ENCODE measurements at places on chromosomes 4 and X.

- no peak for DNase-seq
These were observed 5.4 kb downstream of the TSPAN5 start for GRCh38 chr4:98652996-98653395.

- DNase-seq = no peak
These were observed 29.4 kb downstream of the DTHD1 start for GRCh38 chr4:36310793-36311192.

GRCh38 chrX:39613997-39614679 lies 483.6 kb downstream of the BCOR start:
- no peak for DNase-seq

GRCh38 chr4:37733240-37733867 lies 47.2 kb upstream of the RELL1 start:
- no peak for DNase-seq

DNA sequence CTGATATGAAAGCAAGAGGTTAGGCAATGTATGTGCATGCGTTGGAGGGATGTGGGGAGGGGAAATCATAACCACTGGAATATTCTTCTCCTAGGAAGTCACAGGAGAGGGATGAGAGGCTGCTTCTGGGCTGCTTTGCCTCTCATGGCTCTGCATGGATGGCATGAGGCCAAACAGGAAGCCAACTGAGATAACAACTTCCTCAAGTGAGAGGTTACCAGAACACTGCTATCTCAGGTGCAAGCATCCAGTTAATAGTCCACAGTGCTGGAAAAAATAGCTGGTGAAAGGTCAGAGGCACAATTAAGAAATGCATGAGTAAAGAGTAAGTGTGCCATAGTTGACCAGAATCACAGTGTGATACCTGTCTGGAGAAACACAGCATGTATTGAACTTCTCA lies 113.3 kb downstream of the ELOVL6 start:
- no peak for DNase-seq

DNA sequence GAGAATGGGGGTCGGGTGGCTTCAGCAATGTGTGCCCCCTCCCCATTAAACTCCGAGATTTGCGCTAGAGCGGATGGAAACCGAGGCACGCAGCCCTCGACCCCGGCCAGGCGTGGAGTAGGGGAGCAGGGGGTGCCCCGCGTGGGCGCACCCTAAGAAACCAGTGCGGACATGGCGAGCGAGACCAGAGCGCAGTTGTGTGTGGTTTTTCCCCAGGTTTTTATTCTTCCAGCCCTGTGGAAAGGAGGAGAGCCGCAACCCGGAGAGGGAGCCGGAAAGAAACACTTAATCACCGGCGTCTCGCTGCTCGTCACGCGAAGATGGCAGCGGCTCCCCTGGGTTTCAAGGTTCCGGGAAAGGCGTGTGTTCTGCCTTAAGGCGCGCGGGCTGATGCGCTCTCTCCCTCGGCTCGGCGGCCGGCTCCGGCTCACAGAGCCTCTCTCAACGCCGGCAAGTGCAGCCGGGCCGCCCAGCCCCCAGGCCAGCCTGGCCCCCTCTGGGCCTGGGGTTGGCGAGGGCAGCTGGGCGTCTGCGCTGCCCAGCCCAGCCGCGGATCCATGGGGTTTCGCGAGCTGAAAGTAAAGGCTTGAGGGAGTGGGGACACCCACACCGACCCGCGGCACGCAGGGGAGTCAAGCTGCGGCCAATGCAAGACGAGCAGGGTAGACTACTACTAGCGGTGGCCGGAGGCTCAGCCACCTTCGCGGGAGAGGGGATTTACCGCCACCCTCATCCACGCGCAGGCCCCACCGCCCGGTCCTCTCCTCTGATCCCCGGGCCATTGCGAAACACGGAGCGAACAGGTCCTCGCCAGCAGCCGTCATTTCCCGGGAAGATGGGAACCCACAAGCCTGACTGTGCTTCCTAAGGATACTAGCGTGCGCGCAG lies 74.0 kb upstream of the BCOR start:
- DNase-seq = no peak

DNA sequence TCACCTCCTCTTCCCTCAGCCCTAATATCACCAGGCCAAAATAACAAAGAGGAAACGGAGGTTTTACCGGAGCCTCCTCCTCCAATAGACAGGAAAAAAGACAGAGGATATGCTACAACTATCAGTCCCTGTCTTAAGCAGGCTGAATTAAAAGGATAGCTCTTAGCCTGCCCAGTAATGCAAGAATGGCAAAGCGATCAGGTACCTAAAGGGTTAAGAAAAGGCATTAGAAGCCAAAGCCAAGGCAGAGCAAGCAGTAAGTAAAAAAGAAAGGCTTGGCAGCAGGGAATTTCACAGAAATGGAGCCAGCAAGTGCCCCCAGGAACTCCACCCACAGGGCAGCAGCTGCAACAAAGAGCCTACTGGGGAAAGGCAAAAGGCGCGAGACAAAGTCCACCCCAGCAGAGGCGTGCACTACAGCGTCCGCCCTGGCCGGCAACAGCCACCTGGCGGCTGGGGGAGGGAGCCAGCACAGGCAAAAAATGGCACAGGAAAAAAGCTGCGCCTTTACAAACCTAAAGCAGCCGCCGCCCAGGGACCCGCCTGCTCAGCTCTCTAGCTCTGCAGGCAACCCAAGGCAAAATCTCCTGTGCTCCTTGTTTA lies 220.6 kb upstream of the ZC4H2 start:
- DNase-seq = no peak

GRCh38 chrX:110041980-110042379 lies 39.1 kb downstream of the TMEM164 start:
- no peak for DNase-seq

- DNase-seq = no peak
These were observed 85.8 kb upstream of the PUDP start for GRCh38 chrX:7233580-7234406.

- DNase-seq = peak; percentile 91
These were observed at the start of gene SETD7 for GRCh38 chr4:139556071-139556723. Gene SETD7 (minus strand): TSS chr4:139556219. CDS start chr4:139556137, 82 bp downstream.

GRCh38 chr4:97548943-97549583 lies 594.2 kb downstream of the STPG2 start:
- DNase-seq = no peak

- DNase-seq = no peak
These were observed 2.3 kb downstream of the AMMECR1 start for GRCh38 chrX:110315551-110315950.

DNA sequence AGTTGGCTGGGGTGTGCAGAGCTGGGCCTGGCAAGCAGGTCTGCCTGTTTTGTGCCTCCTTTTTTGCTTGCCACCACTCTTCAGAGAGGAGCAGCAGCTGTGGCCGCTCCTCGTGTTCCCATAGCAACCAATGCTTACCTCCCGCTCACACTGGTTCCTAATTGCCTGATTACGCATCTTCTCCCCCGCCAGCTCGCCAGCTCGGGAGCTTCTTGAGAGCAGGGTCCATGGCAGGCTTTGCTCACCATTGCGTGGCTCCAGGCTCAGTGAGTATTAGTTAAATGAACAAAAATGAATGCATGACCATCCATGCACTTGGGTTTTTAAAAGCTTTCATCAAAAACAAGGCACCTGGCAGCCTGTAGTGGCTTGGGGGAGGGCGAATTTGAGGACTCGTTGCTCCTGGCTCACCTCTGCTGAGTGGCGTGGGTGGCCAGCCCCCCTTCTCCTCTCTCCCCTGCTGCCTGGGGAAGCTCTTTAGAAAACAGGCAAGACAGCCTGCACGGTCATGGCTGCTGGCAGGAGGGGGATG lies 14.2 kb upstream of the PJA1 start:
- DNase-seq = no peak

DNA sequence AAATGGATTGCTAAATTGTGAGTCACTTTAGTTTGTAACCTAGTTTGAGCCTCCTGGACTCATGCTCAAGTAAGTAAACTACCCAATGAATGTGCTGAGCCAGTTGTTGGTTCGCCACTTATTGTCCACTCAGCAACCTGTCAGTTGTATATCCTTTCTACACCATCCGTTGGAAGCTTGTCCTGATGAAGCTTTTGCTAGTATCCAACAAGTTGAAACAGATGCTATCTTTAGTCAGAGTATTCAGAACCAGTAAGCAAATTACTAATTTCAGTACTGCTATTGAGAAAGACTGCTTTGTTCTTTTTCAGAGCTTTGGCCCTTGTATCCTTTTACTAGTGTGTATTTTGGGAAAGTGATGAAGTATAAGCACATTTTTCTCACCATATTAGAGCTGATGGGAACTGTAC lies 4.3 kb upstream of the NAA15 start:
- no peak for DNase-seq

DNA sequence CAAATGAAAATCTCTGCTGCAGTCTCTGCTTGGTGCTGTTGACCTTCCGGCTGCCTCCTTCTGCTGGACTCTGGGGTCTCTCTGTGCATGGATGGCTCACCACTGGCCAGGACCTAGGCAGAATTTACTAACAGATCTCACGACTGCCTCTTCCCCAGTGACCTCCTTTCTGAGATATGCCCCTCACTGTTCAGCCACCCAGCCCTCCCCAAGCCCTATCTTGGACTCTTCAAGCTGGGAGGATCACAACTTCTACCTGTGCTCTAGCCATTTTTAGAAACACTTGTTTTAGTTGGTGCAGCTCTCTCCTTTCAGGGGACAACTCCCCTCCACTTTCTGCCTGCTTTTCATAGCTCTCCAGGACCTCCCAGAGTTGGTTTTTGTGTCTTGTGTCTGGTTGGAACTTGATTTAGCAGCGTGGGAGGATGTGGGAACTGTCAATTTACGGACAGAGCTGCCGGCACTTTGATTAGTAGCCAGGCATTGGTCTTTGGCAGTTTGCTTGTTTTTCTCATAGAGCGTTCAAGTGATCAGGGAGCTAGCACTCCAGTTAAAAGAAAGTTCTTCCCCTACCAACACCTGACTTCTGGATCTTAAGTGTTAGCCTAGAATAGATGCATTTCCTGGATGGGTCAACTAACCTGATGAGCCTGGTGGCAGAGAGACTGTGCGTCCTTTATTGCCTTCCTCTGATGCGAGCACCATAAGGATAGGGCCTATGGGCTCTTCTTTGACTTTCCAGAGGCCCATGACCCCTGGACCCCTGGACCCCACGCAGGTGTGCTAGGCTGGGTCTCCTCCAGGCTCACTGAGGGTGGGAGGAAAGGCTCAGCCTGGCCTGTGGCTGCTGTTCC lies 6.5 kb downstream of the RGS12 start:
- DNase-seq = peak; percentile 47

GRCh38 chrX:154717824-154718223 lies 33.1 kb downstream of the GAB3 start:
- DNase-seq = no peak

- no peak for DNase-seq
These were observed 64.2 kb downstream of the DCUN1D4 start for GRCh38 chr4:51907006-51907669.

DNA sequence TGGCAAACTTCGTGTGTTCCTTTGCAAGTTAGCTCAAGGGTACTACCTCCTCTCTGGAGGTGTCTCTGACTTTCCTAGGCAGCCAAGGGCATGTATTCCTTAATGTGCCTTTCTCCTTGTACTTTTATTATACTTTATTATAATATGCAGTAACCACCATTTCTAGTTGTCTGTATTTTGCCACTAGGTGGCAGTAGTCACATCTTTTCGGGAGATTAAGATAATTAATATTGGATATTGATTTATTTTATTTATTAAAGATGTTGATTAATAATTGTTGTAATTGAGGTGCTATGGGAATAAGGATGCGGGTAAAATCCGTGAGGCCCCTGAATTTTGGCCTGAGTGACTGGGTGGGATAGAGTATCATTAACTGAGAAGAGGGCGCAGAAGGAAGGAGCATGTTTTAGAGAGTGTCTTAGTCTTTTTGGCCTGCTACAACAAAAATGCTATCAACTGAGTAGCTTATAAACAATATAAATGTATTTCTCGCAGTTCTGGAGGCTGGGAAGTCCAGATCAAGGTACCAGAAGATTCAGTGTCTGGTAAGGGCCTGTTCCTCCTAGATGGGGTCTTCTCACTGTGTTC lies 153.3 kb downstream of the TMEM164 start:
- no peak for DNase-seq

DNA sequence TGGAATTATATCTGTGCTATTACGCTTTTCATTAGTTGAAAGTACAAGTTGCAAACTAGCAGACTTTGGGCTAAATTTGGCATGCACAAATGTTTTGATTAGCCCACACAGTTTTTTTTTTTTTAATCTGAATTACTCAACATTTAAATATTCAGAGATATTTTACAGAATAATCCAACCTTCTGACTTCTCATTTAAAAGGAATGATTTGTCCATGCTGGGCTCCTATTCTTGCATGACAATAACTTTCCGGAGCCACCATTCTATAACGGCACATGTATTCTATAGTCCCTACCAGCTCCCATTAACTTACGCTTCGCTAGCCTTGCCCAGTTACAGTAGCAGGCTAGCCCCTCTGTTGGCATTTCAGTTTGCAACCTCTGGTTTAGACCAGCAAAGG lies 219.3 kb upstream of the FTHL17 start:
- DNase-seq = no peak

DNA sequence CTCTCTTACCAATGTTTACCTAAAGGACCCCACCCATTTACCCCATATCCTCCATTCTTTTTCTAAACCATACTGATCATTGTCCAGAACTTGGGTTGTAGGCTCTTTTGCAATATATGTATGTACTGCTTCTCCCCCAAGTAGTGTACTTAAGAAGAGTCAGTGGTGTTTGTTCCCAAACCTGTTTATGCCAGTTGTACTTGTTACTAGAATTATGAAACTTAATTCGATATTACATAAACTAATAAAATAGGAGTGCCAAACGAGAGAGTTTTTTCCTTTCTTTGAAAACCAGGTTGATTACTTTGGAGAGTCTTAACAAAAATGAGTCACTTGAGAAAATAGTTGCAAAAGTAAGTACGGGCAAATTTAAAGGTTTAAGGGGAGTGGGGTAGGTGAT lies 96.3 kb downstream of the GEMIN8 start:
- DNase-seq = no peak

- no peak for DNase-seq
These were observed 27.5 kb upstream of the REPS2 start for GRCh38 chrX:16918979-16919378.

DNA sequence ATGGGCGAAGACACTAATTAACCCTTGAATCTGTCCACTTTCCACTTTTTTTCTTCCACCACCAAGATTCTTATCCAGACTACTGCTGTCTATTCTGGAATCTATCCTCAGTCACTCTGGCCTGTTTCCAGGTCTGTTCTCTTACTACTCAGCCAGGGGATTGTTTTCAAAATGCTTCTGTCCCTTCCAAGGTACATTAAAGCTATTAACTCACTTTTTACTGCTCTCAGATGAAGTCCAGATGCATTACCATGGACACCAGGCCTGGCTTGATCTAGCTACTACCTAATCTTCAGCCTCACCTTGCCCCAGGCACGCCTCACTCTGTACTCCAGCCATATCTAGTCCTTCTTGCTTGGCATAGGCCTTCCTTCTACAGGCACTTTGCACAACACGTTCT lies 66.4 kb downstream of the GALNT7 start:
- DNase-seq = no peak

- no peak for DNase-seq
These were observed 110.3 kb downstream of the UBE2NL start for GRCh38 chrX:143994206-143994605.

- DNase-seq = no peak
These were observed 6.4 kb upstream of the SLAIN2 start for GRCh38 chr4:48334900-48335384.

DNA sequence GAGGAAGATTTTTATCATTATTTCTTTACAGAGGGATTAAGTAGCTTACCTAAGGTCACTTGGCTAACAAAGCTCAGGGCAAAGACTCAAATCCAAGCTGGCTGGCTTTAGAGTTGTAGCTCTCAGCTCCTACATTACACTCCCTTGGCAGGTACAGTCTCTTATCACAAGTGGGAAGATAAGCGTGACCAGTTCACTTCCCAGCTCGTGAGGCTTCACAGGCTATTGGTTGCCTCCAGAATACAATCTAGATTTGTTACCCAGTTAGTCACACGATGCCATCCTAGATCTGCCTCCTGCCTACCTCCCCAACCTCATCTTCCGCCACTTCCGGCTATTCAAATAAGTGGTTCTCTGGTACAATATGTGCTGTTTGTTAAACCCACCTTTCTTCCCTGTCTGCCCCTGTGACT lies 3.7 kb downstream of the MMRN1 start:
- no peak for DNase-seq

All from mesenteric fat pad (tissue), 1 donor.